ENCODE measurements at places on chromosomes 2 and 18.

DNA sequence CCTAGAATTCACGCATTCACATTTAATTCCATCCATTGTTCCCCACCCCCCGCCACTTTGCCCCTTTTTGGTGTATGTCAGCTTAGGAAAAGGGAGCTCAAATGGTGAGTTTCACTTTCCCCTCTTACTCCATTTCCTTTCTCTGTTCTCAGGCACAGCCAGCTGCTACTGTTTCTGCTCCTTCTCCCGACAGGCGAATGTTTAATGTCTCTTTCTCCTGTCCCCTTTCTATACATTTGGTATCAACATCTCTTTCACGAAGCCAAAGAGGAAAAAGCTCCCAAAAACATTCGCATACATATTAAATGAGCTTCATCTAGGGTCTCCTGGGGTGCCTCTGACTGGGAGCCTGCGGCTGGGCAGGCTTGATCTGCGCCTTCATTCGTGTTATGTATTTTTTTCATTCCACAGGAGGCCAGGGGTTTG, 124.2 kb upstream of the SATB2 start:
- DNase-seq = no peak

DNA sequence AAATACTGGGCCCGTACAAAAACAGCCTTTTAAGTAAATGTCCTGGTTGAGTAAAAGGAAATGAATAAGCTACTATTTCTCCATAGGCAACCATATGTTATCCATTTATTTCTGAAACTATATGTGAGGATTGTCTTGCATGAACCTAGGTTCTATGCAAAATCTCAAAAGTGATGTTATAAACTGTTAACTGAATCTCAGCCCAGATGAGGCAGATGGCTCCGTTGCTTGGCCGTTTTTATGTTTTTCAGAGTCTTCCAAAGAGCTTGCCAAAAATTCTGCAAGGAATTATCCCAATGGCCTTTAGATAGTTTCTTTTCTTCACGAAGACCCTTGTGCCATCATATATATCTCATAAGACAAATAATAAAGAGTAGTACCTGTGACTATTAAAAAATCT, 1669.5 kb upstream of the DDX18 start:
- no peak for DNase-seq

- DNase-seq = no peak
These were observed 43.4 kb downstream of the ITGB6 start for GRCh38 chr2:160156665-160157064.

DNA sequence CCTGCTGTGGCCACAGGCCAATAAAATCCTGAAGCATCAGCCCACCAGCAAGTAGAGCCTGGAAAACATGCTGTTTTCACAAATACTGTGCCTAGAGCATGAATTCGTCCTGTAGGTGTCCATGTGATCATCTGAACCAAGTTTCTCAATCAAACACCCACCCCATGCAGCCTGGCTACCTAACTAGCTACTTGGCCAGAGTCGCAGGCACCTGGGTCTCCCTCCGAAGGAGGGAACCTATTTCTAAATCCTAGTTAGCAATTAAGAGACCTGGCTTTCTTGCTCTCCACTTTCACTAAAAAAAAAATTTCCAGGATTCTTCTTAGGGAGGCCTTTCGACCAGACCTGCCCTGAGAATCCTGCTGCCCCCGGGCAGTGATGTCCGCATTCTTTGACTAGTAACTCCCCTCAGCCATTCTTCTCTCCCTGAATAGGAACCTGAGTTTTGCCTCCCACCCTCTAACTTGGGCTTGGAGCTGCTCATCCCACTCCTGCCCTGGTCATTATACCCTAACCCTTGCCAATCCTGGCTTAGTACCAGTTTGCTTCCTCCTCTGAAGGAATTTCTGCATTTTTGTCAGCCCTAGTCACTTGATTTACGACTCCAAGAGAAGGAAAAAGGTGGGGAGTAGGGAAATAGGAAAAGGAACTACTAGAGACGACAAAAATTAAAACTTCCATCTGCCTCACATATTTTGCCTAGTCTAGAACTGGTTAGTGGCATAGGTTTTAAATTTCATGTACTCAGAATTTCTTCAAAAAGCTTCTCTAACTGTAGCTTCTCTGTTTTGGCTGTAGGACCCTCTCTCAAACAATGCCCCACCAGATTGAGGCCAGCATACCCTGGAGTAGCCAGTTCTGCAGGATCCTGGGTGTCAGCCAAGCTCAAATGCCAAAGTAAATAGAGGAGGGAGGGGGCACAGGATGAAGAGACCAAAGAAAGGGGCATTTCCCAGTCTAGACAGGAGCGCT, 25.4 kb upstream of the TANK start:
- no peak for DNase-seq

DNA sequence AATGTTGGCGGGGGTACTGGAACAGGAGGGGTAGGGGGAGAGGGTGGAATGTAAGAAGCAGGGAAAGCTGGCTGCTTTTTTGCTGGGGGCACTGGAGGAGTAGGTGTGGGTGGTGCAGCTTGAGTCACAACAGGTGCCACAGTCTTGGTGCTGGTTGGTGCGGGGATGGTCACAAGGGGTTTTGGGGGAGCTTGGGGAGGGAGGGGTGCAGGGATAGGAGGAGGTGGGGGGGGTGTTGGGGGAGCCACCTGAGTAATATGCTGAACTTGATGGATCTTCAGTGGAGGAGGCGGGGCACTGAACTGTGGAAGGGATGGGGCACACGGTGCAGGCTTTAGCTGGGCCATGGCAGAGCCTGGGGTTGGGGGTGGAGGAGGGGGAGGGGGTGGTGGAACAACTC, 94.4 kb downstream of the RAPH1 start:
- no peak for DNase-seq

- no peak for DNase-seq
These were observed 114.8 kb upstream of the PKDCC start for GRCh38 chr2:41933046-41933420.

DNA sequence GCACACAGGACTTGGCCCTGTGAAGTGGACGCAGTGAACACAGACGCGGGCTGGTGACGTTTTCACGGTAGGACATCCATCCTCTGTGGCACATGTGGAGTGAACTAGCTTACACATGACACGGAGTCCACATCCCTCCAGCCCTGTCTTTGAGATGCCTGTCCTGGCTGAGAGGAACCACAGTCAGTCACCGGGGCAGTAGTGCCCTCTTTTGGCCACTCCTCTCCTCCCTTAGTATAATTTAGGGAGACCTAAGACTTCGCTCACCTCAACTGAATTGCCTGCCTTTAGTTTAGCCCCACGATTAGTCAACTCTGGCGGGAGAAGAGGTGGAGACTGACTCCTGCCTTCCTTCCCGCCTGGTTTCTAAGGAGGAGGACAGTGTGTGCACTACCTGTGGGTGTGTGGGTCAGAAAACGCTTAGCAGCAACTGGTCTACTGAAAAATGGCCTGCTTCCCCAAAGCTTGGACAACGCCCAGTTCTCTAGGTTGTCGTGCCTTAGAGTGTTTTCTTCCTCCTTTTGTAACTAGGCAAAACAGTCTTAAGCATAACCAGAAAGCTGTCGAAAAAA, 70.6 kb downstream of the MBP start:
- no peak for DNase-seq

DNA sequence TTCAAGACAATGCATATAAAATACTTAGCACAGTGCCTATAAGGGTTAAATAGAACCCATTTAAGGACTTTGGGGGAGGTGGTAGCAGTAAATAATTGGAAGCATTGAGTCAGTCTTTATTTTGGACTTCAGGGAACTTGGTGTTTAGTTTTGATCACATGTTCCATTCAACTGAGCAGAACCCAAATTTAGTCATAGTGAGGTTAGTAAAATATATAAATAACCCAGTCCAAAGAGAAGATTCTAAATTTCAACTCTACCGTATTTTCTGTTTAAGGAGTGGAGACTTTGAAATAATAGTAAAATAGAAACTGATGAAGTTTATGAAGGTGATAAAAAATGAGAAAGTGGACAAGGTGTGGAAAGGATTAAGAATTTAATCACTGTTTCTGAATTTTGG, 19.7 kb downstream of the TWSG1 start:
- DNase-seq = no peak

DNA sequence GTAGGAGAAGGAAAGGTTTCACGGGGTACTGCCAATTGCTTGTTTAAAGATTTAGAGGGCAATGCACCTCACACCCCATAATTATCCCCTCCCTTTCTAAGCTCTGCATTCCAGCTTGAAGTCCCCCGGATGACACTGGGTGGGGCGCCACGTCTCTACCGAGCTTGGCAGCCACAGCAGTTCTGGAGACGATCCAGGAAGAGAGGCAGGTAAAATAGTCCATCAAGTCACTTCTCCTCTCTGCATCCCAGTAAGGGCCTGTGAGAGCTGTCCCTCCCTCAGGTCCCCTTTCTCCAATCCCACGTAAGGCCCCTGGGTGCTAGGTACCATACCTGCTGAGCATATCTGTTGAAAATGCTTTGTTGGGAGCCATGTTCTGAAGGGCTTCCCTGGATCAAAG, 65.7 kb downstream of the CAPN13 start:
- no peak for DNase-seq

- no peak for DNase-seq
These were observed 105.0 kb upstream of the CDC42EP3 start for GRCh38 chr2:37776487-37776886.

DNA sequence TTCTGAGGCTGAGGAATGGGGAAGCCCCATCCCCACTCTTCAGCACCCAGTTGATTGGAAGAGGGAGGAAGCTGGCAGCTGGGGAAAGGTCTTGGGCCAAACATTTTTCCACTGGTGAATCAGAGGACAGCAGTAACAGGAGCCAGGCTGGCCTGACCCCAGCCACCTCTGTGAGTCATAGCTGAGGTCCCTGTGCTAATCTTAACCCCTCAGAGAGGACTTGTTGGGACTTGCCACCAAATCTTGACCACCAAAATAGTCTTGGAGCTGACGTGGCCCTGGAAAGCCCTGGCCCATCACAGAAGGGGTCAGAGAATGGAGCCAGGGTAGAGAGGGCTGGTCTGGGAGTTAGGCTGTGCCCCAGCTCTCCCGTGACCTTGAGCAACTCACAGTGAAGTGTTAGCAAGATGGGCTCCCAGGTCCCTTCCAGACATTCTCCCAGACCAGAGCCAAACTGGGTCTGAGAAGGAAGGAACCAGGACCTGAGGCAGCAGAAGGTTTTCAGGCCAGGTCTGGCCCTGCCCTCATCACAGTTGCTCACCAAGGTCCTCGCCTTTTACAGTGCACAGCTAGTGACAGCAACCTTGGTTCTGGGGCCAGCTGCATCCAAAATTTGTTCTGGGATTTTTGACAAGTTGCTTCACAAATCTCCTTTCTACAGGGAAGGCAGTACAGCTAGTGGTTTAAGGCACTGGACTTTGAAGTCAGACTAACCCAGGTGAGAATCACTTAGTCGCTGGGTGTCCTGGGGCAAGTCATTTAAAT, 266.6 kb downstream of the CYP26B1 start:
- DNase-seq = no peak

DNA sequence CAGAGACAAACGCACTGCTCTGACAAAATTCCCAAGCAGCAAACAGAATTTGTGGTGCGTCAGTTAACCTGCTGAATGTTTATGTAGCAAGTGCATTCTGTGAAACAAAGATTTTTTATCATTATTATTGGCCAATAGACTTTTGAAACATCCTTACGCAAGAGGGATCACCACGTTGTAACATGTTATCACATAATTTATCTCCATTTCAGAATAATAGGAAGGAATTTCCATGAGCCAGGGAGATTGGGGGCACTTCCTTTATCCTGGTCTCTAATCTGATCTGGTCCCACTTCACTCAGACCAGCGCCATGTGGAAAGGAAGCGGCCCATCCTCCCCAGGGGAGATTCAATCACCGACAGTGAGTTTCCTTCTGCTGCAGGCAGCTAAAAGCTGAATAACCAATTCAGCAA, 166.1 kb downstream of the PID1 start:
- DNase-seq = no peak

DNA sequence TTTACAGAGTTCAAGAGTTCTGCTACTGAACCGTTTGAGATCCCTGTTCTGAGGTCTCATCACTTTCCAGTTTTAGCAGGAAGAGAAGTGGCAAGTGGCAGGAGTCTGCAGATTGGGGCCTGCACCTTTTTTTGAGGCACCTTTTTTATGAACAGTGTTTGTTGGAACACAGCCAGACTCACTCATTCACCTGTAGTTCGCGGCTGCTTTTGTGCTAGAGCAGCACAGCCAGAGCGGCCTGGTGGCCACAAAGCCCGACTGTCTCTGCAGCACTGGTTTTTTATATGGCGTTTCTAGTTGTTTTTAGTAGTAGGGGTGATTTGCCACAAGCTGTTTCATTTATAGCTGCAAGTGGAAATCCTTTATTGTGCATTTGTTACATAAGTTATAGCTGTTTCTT, 8.6 kb downstream of the ACP1 start:
- DNase-seq = no peak

DNA sequence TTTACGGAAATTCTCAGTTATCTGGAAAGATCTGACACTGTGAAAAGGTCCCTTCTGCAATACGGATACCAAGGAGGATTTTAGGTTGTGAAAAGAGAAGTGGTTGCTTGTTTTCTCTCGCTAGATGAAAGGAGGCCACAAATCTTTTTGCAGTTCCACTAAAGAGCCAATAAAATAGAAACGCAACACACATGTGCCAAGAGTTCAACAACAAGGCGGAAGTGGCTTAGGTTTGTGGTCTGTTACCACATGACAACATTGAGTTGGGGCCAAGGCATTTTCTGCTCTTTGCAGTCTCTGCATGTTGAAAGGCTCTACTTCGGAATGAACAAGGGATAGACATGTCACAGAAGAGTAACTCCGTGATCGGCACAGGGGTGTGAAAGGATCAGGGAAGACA, 115.7 kb upstream of the OSR1 start:
- DNase-seq = no peak

DNA sequence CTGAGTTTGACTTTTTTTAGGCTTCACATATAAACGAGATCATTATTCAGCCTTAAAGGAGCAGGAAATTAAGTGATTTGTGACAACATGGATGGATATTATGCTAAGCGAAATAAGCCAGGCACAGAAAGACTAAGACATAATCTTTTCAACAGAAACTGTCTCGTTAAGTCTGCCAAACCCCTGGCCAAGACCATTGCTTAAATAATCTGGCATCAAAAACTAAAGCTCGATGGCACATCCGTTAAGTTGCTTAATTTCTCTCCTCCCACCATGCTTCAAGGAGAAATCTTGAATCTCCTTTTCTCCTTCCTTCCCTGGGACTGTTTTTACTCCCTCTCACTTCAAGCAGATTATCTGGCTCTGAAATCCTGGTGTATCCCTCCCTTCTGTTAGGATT, 140.3 kb downstream of the GALNT14 start:
- DNase-seq = no peak

- no peak for DNase-seq
These were observed 12.3 kb upstream of the SLC14A2 start for GRCh38 chr18:45602926-45603325.

GRCh38 chr2:201040867-201041628, 30.4 kb downstream of the HYCC2 start:
- peak; percentile 42 for DNase-seq

GRCh38 chr18:58669731-58670378, 1.4 kb upstream of the MALT1 start:
- no peak for DNase-seq

- DNase-seq = no peak
These were observed 4.0 kb downstream of the FLACC1 start for GRCh38 chr2:201353116-201353515.

GRCh38 chr18:24112874-24113615, 25.8 kb upstream of the CABYR start:
- DNase-seq = peak; percentile 46
